Activated naive CD4-positive, alpha-beta T cell (primary cell): ENCODE measurements at places on chromosomes 11 and 22.

- DNase-seq: no peak
Observed at GRCh38 chr11:8362899-8363298, 99.2 kb upstream of the LMO1 start.

- DNase-seq: no peak
Observed at GRCh38 chr11:104490182-104490581, 326.2 kb upstream of the PDGFD start.

DNA sequence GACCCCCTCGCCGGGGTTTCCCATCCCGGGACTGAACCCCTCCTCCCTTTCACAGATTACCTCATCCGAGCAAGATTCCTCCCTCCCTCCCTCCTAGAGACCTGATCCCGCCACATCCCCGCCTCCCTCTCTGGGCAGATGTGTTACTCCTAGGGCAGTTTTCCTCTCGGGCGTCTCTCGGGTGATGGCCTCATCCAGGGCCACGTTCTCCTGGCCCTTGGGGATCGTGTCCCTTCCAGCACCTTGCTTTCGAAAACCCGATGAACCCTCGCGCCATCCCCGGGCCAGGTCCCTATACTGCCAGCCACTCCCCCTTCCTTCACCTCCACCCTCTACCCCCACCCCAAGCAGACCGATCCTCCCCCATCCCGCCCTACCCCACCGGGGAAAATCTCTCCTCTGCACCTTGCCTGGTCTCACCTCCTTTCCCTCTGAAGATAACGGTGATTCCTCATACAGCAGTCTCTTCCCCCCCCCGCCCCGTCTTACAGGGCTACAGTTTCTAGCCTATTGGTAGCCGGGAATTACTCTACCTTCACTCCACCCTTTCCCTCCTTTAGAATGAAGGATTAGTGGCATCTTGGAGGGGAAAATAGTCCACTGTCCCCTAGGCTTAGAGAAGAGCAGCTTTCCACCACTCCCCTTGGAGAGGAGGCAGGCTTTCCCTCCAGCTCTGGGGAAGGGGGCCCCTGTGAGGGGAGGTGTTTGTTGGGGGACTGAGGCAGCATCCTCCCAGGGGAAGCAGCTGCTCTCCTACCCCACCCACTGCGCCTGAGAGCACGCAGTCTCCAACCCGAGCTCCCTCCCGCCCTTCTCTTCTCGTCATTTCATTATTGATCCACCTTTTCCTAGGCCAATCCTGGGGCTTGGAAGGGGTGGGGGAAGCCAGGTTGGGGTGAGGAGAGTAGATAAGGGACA lies 1.2 kb downstream of the KMT2A start:
- no peak for DNase-seq

GRCh38 chr11:9273376-9274336 lies 8.5 kb upstream of the DENND5A start:
- no peak for DNase-seq

DNA sequence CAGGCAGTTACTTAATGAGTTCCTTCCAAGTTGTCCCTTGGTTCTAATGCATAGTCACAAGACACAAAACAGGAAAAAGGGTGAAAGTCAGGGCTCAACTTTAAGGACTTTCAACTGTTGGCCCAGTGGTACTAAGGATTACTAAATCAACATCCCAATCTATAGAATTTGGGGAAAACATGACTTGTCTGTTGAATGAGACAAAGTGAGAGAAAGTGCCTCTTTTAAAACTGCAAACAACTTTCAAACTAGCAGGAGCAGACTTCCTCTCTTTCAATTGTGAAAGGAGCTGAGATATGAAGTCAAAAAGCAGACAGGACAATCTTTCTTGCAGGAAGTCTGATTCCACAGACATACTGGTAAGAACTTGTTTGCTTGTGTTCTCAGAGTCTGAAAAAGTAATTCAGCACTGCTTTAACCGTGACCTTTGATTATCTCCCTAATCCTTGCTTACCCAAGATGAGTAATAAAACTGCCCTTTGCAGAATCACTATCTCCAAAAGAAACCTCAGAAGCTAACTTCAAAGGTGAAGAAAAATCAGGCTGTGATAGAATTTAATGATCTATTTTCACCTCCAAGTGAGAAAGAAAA lies 960.7 kb upstream of the RAG2 start:
- no peak for DNase-seq

- DNase-seq: no peak
Observed at GRCh38 chr11:94201004-94201465, 72.4 kb downstream of the PANX1 start.

- no peak for DNase-seq
Observed at GRCh38 chr22:49251371-49251770, 576.3 kb downstream of the BRD1 start.
